MM.1S (cell line): ENCODE measurements at places on chromosomes 3 and 15.

DNA sequence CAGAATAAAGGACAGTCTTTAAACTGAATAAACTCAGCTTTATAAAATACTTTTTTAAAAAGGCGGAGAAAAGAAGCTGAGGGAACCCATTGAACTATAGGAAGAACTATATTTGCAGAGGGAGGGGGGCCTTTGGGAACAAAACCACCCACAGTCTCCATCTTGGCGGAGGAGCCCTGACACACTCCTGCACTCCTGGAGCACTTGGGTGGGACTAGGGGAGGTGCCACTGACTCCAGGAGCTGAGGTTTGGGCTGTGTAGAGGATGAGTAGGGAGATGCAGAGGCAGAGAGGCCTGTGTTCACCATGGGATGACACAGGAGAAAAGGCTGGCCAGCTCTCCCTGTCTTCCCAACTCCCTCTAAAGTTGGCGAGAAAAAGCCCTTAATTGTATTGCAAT is 35.8 kb downstream of the IFT122 start:
- no peak for DNase-seq

GRCh38 chr3:100170486-100170885 is 56.2 kb upstream of the FILIP1L start:
- DNase-seq = no peak

DNA sequence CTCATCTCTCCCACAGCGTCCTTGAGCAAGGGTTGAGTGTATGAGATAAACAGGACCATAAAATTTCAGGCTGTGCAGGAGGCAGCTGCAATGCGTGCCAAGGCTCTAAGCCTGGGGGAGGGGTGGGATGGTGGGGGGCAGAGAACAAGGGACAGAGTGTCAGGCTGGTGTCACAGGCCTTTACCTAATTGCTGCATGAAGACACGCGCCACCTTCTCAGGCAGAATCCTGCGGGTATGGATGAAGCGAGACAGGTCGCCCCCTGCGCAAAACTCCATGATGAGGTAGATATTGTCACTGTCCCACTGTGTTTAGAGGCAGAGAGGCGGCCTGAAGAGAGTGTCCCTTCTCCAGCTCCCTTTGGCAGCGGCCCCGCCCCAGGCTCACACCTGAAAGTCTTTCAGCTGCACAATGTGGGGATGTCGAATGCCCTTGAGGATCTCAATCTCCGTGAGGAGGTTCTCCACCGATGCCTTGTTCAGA is 1.0 kb downstream of the ULK3 start:
- DNase-seq = no peak

- DNase-seq = no peak
Measured at GRCh38 chr3:48428572-48429316, 1.1 kb downstream of the PLXNB1 start.

GRCh38 chr3:88123526-88123925 is 26.2 kb upstream of the C3orf38 start:
- DNase-seq = no peak

DNA sequence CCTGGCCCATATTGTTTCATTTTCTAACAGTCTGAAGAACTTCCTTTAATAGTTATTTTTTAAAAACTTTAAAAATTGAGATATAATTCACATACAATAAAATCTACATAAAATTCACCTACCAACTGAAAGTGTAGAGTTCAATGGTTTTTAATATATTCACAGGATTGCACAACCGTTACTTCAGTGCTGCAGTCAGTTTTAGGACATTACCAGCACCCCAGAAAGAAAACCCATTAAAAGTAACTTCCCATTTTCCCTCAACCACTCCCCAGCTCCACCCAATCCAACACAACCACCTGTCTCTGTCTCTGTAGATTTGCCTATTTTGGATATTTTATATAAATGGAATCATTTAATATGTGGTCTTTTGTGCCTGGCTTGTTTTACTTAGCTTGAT is 29.6 kb downstream of the MGA start:
- DNase-seq = no peak

- DNase-seq = no peak
Measured at GRCh38 chr3:36900474-36901443, 44.1 kb downstream of the TRANK1 start.

GRCh38 chr3:55405436-55405835 is 81.7 kb downstream of the WNT5A start:
- no peak for DNase-seq

GRCh38 chr15:99683000-99683670 is 50.1 kb downstream of the LYSMD4 start:
- no peak for DNase-seq

- DNase-seq = no peak
Measured at GRCh38 chr15:63172376-63172775, 15.1 kb upstream of the RPS27L start.

DNA sequence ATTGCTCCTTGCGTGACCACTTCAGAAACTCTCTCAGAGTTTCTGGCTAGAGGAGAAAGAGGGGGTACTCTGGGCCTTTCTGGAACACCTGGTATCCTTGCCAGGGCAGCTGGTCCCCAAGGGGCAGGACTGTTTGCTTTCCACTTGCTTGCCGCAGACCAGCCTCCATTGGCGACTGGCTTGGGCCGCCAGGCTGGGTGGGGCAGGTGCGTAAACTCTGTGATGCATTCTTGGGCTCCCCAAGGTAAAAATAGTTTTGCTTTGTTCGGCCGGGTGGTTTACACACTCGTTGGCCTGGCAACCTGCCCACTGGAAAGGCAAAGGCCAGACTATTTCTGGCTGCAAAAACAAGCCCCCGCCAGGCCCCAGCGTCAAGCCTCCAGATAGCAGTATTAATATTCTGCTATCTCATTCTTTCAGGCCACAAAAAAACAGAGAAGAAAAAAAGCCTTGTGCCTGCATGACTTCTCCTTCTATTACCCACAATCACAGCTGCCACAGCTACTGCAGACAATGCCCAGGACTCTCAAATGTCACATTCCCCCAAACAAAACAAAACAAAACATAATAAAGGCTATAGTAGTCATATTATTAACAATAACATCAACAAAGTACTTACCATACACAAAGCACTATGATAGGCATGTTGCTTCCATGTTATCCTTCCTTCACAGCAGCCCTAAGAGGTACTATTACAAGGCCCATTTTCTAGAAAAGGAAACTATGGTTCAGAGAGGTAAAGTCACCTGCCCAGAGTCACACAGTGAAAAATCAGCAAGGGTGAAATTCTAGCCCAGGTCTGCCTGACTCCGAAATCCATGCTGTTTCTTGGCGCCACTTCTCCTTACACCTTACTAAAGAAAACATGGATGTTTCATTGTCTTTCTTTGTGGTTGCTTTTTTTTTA is 14.0 kb upstream of the SSUH2 start:
- DNase-seq = peak; percentile 98
